ENCODE measurements at places on chromosomes 7 and 10.

GRCh38 chr10:112952282-112953173 lies 2.5 kb downstream of the TCF7L2 start:
- no peak for DNase-seq

GRCh38 chr10:71372882-71373495 lies 23.7 kb upstream of the CDH23 start:
- no peak for DNase-seq

- DNase-seq: no peak
Measured at GRCh38 chr7:64099656-64100531, 54.7 kb downstream of the ZNF727 start.

DNA sequence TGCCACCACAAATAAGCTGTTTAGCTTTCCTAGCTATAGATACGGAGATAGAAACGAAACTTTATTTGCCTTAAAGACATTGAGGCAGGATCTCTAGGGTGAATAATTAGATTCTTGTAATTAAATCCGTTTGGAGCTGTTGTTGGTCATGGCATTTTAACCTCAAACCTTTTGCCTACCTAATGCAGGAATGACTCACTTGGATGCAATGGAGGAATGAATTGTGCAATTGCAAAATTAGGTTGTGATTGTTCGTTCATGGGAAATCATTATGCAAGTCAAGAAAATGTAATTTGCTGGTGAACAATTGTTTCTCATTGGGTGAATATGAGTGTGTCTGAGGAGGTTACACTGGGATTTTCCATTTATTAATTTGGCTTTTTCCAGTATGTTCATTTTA lies 703.5 kb downstream of the GATA3 start:
- DNase-seq: no peak

GRCh38 chr10:101000915-101001658 lies 1.5 kb downstream of the LZTS2 start:
- DNase-seq: peak; percentile 91

DNA sequence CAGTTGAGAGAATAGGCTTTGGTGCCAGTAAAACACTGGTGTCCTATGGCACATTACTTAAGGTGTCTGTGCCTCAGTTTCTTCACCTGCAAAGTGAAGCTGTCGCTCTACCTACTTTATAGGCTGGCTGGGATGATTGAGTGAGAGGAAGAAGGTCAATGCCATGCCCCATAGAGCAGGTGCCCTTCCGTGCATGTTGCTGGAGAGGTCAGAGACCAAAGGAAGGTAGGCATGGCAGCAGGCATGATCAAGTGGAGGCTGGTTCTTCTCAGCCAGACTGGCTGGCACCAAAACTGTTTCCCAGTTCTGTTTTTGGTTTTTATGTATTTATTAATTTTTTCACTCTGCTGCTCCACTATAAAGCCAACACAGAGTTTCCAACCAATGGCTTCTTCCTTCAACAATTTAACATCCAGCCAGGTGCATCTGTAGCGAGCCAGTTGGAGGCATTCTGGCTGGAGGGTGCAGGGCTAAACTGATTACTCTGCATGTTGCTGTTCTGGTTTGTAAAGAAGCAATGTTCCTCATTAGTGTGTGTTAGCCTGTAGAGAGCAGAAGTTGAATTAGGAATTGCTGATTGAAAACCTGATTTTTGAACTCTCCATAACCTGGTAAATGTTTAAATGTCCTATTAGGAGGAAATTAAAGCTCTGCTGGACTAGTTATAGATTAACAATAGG lies 144.3 kb upstream of the TNS3 start:
- no peak for DNase-seq

GRCh38 chr10:116948530-116948870 lies 56.5 kb downstream of the SHTN1 start:
- DNase-seq: no peak
